Aorta (tissue), 5 donors: ENCODE measurements at places on chromosomes 7 and 10.

DNA sequence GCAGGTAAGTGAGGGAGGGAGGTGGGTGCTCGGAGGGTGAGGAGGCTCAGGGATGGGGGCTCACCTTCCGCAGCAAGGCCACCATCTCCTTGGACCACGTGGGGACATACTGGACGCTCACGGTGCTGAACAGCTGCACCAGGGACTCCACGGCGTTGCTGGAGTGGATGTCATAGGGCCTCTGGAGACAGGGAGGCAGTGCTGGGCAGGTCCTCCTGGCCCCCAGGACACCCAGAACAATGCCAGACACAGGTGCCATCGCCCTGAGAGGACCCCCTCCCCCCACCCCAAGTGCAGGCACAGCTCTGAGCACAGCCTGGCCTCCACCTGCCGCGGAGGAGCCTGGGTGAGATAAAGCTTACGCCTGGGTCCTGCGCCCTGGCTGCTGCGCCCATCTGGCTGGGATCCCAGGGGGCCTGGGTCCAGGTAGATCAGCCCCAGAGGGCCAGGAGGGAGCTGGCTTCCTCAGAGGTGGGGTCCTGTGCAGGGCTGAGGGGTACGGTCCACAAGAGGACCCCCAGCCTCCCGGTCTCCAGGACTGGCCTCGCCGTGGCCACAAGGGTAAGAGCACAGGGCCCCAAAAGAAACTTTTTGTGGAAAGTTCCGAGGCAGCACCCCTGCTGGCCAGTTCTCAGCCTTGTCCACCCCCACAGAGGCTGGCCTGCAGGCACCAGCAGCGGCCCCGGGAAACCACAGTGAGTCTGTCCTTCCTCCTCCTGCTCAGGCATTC, 37.8 kb downstream of the DPYSL4 start:
- H3K4me1 ChIP-seq, result no peaks in the 10 kb centered on the region
- no peaks in the 10 kb centered on the region for H3K36me3 ChIP-seq
- DNase-seq, result no peak
- no peak overlapping the region for H3K27ac ChIP-seq

GRCh38 chr10:59808896-59809643, 55.8 kb upstream of the MRLN start:
- H3K4me3 ChIP-seq, result no peak overlapping the region
- DNase-seq, result peak; percentile 89
- H3K27ac ChIP-seq, result no peak overlapping the region
- H3K36me3 ChIP-seq, result peaks cover 18% of the 10 kb centered on the region
- H3K27me3 ChIP-seq, result no peaks in the 10 kb centered on the region
- peaks cover 5% of the 10 kb centered on the region for H3K4me1 ChIP-seq

- H3K4me3 ChIP-seq, result no peak overlapping the region
- no peaks in the 10 kb centered on the region for H3K4me1 ChIP-seq
- H3K27ac ChIP-seq, result no peak overlapping the region
- no peaks in the 10 kb centered on the region for H3K27me3 ChIP-seq
Measured at GRCh38 chr7:149075286-149075685, 15.2 kb downstream of the ZNF786 start.

DNA sequence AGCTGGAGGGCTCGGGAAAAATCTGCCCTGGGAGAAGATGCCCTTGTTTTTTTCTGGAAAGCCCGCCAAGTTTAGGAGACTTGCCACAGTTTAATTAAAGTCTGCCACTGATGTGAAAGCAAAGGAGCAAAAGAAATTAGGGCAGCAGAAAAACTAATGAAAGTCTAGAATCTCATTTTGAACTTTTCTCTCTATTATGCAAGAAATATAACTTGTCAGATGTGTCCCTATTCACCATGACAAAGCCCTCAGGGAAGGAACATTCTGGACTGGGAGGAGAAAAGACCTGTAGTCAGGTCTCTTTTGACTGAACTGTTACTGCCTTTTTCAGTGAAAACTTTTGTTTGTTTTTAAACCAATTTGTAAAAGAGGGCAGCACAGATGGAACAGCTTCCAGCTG, 715.5 kb downstream of the SORCS3 start:
- no peak for DNase-seq
- H3K36me3 ChIP-seq, result no peaks in the 10 kb centered on the region
- H3K27me3 ChIP-seq, result no peaks in the 10 kb centered on the region
- no peak overlapping the region for H3K27ac ChIP-seq
- H3K4me3 ChIP-seq, result no peak overlapping the region

DNA sequence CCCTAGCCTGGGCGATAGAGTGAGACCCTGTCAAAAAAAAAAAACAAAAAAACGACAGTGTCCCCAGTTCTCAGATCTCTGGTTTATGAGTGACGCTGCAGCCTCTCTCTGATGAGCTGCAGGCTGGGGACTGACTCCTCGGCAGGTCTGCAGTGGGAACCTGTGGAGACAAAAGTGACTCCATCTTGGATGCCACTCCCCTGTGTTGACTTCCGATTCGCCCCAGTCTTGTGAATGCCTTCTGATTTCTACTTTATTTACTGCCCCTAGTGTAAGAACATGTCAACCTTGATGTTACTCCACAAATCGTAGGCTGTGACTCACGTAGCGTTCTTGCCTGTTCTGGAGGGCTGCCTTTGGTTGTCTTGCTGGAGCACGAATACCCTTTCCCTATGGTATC, 6.2 kb downstream of the TACR2 start:
- DNase-seq, result no peak
- H3K27ac ChIP-seq, result peak overlapping the region; percentile 10
- no peak overlapping the region for H3K4me3 ChIP-seq
- no peaks in the 10 kb centered on the region for H3K4me1 ChIP-seq

DNA sequence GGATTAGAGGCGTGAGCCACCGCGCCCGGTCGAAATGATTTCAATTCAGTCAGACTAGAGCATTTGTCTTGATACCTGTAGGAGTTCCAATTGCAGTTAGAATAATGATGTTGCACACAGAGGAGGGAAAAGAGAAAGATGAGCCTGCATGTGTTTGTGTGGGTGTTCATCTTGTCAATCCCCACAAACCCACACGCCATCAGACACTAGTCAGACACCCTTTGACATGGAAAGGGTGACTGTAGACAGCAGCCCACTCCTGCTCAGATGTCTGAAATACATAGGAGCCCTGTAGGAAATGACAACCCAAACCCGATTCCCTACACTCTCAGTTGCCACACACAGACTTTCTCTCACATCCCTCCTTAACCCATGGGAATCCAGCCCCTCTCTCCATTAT, 92.0 kb downstream of the ABLIM1 start:
- no peaks in the 10 kb centered on the region for H3K27me3 ChIP-seq
- H3K36me3 ChIP-seq, result no peaks in the 10 kb centered on the region
- no peak for DNase-seq
- H3K4me1 ChIP-seq, result no peaks in the 10 kb centered on the region

GRCh38 chr7:99037327-99037940, 106.5 kb downstream of the SMURF1 start:
- no peaks in the 10 kb centered on the region for H3K36me3 ChIP-seq
- no peaks in the 10 kb centered on the region for H3K4me1 ChIP-seq
- no peak overlapping the region for H3K4me3 ChIP-seq
- H3K27me3 ChIP-seq, result no peaks in the 10 kb centered on the region
- no peak for DNase-seq
- no peak overlapping the region for H3K27ac ChIP-seq

DNA sequence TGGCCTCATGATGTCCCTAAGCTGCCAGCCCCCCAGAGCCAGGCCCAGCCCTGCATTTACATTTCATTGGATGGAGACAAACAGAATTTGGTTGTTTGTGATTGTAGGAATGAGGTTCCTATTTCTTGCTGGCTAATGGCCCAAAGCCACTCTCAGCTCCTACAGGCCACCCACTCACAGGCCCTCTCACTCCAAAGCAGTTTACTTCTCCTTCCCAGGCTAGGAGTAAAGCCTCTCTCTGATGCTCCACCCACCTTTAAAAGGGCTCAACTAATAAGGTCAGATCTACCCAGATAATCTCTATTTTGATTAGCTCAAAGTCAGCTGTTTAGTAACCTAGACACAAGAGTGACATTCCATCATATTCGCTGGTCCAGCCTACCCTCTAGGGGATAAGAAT, 11.2 kb upstream of the CUZD1 start:
- no peaks in the 10 kb centered on the region for H3K36me3 ChIP-seq
- no peaks in the 10 kb centered on the region for H3K4me1 ChIP-seq
- DNase-seq, result no peak
- H3K4me3 ChIP-seq, result no peak overlapping the region
